ENCODE measurements at places on chromosomes 2 and 18.

- DNase-seq = no peak
These were observed 9.7 kb upstream of the TMEM247 start for GRCh38 chr2:46469700-46470099.

DNA sequence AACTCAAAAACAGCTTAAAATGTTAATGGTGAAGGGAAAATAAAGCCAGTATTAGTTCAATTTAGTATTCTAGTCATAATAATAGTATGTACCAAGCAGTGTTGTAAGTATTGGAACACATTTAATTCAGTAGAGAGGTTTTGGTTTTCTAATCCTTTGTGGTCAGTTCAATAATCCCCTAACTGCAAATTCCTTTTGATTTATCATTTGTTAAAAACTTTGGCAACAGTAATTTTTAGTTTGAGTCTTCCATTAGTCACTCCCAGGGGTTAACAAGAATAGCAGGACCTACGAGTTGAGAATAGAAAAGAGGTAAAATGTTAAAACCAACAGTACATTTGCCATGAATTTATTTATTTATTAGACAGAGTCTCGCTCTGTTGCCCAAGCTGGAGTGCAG is 10.7 kb downstream of the MRPL44 start:
- no peak for DNase-seq

- no peak for DNase-seq
These were observed 82.2 kb upstream of the PNPT1 start for GRCh38 chr2:55775828-55776227.

- DNase-seq = no peak
These were observed 67.1 kb upstream of the EPAS1 start for GRCh38 chr2:46230115-46230571.

DNA sequence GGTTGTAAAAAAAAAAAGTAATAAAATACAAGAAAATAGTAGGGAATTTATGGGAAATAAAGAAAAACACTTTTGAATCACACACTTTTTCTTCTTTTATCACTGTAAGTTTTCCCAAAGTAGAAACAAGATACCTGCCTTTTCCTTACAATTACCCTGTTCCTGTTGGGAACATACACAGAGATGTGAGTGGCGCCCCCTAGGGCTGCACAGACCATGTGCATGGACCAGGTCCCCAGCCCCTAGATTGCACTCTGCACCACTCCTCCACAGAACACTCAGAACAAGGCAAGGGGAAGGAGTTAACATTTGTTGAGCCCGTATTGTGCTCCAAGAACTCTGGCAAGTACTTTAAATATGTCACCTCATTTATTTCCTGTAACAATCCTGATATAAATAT is 118.7 kb upstream of the NRP2 start:
- no peak for DNase-seq

- no peak for DNase-seq
These were observed 244.1 kb downstream of the PHLPP1 start for GRCh38 chr18:62959481-62959880.

DNA sequence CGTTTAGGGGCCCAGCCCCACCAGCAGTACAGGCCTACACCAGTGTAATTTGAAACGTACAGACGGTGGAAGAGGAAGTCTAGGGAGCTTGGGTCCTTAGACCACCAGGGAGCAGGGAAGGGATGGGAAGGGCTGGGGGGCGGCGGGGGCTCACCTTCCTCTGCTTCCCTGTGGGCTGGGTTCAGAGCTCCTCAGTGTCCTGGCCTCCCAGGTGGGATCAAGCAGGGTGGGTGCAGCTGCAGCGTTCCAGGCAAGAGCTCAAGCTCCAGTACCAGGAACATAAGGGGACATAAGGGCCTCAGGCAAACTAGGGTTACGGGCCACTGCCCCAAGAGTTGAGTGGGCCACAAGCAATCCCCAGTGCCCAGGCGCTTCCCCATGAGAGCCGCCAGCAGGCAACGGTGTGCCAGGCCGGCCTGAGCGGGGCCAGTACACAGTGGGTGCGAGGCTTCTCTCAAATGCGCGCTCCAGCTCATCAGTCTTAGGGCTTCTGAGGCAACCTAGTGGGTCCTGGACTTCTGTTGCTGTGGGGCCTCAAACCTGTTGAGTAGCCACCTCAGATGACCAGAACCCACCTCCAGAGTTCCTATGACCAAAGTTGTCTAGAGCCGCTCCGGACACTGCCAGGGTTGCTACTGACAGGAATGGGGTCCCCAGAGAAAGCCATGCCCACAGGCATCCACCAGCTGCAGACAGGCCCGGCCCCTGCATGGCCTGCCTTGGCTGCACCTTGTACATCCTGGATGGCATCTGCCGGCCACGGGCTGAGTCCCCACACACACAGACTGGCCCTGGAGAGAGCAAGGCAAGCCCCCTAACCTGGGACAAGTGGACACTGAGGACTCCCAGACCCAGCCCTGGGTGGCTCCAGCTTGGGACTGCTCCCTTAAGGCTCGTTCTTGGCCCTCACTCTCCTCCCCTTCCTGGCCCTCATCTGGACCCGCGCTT is 5.2 kb downstream of the ANKRD23 start:
- DNase-seq = no peak

DNA sequence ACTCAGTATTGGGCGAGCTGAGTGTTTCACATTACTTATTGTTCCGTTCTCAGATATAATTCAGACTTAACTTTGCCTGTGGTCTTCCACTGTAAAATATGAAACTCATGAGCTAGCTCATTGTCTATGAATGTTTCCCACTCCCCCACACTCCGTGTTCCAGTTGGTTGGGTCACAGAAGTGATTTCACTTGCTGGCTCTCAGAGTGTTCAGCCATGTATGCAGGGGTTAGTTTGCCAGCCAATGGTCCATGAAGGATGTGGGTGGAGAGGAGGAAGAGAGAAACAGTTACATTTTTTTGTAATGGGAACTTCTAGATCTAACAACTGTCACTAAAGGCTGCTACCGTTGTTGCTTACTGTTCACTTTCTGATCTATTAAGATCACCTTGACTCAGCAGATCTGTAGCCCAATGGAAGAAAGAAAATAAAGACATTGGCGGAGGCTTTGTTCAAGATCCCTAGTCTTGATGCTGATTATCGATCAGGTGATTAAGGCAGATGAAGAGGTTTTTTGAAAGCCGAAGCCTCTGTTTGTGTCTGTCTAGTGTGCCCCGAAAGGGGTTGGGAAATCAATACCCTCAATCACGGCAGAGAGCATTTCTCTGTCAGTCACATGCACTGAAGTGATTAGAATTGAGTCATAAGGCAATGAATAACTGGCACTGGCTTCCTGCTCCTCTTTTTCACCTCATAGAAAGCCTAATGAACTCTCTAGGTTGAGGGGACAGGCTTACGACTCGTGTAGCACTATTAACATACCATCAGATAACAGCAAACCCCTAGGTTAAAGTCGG is 279.7 kb upstream of the FIGN start:
- peak; percentile 16 for DNase-seq

GRCh38 chr2:113878743-113879142 is 11.1 kb upstream of the ACTR3 start:
- no peak for DNase-seq

DNA sequence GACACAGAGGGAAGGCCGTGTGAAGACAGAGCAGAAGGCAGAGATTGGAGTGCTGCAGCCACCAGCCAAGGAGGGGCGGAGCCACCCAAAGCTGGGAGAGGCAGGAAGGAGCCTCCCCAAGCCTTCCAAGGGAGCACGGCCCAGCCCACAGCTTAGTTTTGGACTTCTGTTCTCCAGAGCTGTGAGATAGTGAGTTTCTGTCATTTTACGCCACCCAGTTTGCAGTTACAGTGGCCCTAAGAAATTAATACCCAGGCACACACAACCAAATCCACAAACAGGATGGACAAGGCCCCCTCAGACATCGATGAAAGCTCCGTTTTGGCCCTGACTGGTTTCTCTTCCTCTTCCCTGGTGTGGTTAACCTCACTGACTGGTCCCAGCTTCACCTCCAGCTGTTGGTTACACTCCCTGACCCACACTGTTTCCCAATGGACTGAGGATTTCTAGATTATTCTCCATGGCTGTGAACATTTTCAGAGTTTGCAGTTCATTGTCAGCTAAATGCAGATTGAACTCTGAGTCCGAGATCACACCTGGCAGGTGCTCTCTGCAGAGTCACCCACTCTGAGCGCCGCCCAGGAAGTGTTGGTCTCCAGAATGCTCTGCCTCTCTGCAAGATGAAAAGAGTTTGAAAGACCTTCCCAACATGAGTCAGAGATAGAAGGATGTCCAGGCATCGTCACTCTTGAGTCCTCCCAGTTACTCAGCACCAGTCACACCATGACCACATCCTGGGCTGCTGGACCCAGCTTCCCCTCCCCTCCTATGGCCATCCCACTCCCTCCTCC is 100.2 kb downstream of the TWIST2 start:
- DNase-seq = peak; percentile 98

DNA sequence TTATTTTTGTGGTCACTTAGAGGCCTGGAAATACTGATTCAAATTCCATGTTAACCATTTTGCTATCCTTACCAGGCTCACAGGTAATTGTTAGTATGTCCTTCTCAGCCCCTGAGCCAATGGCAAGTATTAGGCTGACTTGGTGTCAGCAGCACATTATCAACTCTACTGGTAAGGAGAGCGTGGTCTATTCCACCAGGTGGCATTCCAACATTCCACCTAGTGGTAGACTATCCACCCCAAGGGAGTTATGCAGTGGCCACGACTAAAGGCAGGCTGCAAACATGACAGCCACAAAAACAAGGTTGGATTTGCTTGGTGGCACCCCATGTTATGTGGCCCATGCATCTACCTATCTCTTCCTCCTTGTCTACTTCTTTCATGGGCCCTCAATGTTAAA is 31.8 kb upstream of the GCC2 start:
- DNase-seq = peak; percentile 24

DNA sequence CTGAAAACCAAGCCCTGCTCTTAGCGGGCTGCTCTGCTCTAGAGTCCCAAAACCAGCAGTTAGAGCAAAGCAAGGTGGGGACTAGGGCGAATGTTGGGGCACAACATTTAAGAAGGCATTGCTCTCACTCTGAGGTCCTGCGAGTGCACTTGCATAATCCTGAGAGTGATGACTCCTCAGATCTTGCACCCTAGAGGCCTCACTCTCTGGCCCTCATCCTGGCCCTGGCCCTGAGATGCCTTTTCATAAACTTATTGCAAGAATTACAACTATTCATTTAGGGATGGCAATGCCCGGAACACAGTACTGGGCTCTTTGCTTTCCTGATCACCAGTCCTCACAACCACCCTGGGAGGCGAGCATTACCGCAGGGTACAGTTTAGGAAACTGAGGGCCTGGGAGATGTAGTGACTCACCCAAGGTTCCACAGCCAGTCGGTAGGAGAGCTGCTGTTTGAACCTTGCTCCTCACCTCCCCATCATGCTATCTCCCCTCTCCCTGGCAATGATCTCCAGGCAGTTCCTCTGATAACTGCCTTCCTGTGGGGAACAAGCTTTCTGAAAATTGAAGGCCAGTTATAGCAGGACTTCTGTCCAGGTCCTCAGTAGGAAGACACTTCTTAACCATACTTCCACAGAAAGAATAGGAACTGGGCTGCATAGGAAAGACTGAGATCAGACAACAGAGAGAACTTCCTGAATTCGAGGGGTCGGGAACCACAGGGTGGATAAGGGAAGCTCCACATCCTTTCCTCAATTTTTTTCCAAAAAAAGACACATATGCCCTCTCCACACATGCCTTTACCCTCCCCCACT is 91.3 kb downstream of the TNS1 start:
- no peak for DNase-seq

DNA sequence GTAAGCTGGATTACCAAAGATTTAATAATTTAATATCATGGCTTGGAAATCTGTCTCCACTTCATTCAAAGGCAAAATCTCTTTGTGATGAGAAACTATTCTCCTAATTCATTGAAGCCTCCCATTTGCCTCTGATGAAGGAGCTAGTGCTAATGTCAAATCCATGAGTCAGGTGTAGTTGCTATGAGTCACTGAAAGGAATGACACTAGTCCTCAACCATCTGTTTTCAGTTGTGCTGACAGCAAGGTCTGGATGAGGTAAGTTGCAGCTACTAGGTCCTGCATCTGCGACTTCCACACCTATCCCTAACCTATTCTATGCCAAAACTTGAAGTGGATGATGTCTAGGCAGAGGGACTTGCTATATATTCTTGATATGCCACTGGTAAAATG is 324.0 kb upstream of the UBE2E3 start:
- peak; percentile 64 for DNase-seq

GRCh38 chr2:16862471-16862870 is 196.8 kb upstream of the CYRIA start:
- no peak for DNase-seq

GRCh38 chr2:240686460-240686859 is 3.8 kb upstream of the AQP12B start:
- no peak for DNase-seq

DNA sequence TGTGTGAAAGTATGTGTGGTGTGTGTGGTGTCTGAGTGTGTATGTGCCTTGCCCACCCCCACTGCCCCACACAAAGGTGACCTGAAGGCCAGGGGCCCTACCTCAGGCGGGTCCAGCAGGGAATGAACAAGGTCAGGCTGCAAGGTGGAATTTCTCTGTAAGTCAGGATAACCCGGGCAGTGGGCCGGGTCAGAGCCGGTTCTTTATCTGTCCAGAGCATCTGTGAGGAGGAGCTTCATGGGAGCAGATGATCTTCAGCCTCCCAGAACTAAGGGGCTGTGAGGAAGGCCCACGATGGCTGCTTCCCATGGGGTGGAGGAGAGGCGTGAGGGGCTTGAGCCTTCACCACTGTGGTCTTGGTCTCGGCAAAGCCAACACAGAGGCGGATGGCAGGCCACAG is 150.3 kb downstream of the TFCP2L1 start:
- no peak for DNase-seq

DNA sequence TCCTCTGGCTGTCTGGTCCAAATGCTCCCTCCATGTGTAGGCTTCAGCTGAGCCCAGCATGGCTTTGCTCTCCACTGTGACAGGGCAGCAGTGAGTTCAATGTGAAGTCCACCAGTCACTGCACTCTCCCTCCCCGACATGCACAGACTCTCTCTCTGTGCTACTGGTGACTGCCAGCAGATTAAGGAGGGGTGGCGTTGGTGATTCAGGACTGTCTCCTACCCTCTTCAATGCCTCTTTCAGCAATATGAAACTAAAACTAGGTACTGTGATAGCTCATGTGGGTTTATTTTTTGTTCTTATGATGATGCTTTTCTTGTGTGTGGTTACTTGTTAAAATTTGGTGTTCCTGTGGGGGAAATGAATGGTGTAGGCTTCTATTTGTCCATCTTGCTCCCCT is 201.0 kb upstream of the RBMS1 start:
- DNase-seq = no peak

DNA sequence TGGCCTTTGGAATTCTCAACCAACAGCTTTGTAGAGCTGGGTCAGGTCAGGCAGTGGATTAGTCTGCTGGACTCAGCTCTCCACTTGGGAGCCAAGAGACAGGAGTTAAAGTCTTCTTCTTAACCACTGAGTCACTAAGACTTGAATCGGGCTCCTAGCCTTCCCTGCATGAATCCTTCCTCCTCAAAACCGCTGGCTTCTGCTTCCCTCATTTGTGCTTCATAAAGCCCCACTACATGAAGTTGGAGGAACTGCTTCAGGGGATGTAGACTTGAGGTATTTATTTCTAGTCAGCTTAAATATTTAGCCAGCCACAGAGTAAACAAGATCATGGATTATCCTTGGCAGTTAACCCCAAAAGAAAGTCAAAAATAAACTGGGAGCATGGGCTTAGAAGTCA is 536.3 kb upstream of the TNP1 start:
- peak; percentile 75 for DNase-seq

Measured in RPMI7951 (cell line).